ENCODE measurements at places on chromosomes 16 and 17.

DNA sequence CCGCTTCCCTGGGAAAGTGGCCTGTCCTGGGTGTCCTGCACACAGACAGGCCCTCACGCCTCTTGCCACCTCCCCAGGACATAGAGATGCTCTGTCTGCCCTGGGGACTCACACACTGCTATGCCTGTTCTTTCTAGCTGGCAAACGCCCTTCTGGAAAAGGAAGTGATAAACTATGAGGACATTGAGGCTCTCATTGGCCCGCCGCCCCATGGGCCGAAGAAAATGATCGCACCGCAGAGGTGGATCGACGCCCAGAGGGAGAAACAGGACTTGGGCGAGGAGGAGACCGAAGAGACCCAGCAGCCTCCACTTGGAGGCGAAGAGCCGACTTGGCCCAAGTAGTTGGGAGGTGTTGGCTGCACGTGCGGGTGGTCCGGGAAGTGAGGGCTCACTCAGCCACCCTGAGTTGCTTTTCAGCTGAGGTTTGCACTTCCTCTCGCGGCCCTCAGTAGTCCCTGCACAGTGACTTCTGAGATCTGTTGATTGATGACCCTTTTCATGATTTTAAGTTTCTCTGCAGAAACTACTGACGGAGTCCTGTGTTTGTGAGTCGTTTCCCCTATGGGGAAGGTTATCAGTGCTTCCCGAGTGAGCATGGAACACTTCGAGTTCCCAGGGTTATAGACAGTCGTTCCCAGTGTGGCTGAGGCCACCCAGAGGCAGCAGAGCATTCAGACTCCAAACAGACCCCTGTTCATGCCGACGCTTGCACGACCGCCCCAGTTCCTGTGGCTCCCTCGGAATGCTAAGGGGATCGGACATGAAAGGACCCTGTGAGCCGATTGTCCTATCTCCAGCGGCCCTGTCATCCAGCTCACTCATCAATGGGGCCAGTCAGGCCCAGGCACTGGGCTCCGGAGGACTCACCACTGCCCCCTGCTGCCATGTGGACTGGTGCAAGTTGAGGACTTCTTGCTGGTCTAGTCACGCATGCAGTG, 3.5 kb upstream of the RPL13 start:
- peak; percentile 12 for DNase-seq

GRCh38 chr16:14341324-14342225, 270.5 kb downstream of the MRTFB start:
- no peak for DNase-seq

DNA sequence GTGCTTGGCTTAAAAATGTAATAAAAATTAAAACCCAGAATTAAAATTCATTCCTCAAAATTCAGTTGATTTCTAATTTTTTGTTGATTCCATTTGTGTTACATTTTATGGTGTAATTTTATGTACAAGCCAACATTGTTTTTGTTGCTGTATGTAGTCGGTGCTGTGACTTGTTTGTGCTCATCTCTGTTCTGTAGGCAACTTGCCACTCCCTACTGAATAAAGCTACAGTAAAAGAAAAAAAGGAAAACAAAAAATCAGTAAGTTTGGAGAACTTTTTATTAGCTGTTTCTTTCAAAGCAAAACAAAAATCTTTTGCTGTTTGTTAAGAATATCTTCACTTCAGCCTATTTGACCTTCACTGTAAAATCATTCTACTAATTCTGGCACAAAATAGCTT, 44.3 kb downstream of the OMG start:
- no peak for DNase-seq

DNA sequence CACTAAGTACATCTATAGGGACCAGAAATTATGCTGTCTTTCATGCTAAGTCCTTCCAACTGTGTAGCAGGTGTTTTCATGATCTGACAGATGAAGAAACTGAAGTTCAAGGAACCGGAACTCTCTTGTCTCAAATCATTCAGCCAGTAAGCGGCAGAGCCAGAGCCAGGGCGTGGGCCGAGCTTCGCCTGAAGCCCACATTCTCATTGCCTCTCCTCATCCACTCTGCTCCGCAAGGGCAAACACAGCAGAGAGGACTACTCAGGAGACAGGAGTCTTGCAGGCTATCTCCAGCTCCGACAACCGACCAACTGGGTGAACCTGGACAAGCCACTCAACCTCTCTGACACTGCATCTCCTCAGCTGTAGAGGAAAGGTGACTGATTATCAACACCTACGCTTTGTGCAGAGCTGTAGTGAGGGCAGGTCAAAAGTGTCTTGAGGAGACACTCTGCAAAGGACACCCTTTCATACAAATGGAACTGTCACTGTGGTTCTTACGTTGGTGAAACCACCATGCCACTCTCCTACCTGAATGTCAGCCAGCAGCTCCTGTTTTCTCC, 72.9 kb downstream of the CYTH1 start:
- no peak for DNase-seq

DNA sequence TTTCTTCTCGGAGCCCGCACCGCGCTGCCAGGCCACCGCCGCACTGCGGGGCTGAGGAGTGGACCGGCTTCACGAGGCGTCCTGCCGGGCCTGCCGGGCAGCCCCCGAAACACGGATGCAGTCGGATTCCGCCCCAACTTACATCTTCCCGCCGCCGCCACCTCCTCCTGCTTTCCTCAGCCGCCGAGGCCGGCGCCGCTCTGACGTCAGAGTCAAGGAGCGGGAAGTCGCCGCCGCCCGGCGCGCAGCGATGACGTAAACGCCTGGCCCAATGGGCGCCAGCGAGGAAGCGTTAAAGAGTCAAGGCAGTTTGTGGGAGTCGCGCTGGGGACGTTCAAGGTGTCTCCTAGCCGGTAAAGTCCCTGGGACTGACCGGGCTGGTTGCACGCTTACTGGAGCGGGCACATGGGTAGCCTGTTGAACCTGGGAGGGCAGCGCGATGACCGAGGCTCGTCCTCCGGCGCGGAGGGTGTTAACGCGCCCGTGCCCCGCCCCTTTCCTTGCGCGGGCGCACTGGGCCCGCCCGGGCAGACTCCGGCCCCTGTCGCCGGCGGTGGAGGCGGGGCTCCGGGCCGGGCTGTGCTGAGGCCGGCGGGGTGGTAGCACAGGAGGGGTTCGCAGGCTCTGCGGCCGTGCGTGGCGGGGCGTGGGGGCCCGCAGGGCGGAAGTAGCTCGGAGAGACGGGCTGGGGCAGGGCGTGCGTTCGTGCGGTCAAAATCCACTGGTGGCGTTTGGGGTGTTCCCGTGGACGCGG, at the start of gene RNPS1:
Gene RNPS1, minus strand, starts transcription at position 214 of the 754 bp plus-strand sequence. CDS start 3,483 bp downstream, outside the sequence.
- no peak for DNase-seq

GRCh38 chr16:86772671-86773353, 194.5 kb downstream of the FOXL1 start:
- DNase-seq: no peak

GRCh38 chr17:39236450-39236927, 10.7 kb upstream of the STAC2 start:
- no peak for DNase-seq

- DNase-seq: no peak
These were observed 15.8 kb downstream of the TSPOAP1 start for GRCh38 chr17:58312829-58313228.

DNA sequence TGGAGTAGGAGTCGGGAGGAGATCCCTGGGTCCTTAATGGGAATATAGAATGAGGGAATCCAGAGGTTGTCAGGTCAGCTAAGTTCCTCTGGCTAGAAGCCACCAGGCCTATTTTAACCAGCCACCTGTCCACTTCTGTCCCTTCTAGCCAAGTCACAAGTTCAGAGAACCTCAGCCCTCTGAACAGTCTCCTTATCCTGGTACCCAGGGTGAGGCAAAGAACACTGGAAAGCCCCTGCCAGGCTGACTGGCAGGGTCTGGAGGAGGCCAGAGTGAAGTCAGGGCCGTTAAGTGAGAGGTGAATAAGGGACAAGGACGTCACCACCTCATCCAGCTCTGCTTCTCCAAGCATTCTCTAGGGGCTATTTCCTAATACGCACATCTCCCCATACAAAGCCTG, 2.7 kb downstream of the CTDNEP1 start:
- no peak for DNase-seq

- no peak for DNase-seq
These were observed 1.7 kb upstream of the CHAD start for GRCh38 chr17:50470426-50470825.

DNA sequence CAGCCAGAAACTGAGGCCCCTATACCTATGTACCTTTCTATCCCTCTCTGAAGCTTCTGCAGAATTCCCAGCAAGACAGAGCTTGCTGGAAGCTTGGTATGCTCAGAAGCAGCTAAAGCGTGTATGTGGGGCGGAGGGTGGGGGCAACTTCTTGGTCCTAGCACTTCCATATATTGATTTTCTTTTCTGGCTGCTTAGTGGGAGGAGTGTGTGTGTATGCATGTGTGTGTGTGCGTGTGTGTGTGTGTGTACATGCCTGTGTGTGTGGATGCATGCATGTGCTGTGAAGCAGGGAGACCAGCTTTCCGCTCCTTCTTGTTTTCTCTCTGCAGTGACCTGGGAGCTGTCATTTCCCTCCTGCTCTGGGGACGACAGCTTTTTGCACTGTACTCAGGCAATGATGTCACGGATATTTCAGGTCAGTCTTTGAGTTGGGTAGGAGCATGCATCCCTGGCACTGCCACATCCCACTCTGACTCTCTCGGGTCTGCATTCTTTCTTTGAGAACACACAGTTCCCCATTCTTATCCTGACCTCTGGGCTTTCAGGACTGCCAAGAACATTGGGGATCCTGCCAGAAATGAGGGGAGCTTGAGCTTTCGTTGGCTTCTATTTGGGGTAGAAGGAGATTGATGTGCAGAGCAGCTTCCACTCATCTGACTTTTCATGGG, 10.7 kb downstream of the HPR start:
- DNase-seq: no peak

DNA sequence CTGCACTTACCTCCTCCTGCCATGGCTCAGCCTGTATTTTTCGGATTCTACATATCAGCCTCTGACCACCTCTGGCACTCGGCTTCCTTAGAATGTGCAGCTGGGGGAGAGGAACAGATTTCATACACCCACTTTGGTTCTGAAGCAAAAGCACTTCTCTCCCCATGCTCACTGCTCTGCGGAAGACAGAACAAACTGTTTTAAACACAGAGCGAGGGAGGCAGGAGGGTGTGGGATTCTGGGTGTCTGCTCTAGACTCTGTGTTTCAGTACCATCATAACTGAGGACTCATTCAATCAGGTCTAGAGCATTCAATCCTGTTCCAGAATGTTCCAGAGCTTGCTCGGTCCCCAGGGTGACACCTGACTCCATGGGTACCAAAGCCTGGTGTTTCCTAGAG, 239.1 kb downstream of the GRIN2A start:
- DNase-seq: no peak

- DNase-seq: no peak
These were observed 521 bp upstream of the G6PC3 start for GRCh38 chr17:44069974-44070454.

DNA sequence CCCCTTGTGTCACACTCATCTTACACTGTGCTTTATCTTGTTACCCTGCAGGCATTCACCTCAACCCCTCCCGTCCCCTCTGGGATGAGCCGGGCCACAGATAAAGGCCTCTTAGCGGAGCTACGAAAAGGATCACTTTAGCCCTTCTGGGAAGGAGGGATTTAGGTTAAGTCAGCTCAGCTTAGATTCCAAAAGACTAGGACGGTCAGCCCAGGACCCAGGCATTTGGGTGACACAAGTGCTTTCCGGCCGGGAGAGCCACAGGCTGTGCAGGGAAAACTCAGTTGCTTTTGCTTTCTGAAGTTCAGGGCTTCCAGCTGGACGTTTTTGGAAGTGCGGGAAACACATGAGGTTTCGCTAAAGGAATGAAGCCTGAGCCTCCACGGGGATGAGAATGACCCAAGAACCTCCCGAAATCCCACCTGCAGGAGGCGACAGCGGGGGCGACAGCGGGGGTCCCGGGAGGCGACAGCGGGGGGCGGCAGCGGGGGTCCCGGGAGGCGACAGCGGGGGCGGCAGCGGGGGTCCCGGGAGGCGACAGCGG, 11.6 kb upstream of the METRNL start:
- DNase-seq: no peak

DNA sequence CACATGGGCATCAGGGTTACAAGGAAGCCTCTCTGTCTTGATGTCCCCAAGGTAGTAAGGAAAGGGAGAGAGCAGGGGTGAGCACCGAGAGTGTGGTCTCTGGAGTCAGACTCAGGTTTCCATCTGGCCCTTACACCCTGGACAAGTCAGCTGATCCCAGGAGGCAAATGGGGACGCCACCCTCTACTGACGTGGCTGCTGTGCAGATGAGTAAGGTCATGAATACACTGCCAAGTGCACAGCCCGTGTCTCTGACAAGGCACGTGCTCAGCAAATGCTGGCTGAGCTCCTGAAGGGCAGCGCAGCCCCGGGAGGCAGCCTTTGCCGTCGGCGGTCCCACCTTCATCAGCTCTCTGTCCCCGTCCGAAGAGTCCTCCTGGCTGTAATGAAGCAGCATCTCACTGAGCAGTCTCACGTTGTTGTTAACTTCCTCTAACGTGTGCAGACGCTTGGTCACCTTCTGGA, 19.4 kb downstream of the GGA3 start:
- no peak for DNase-seq

GRCh38 chr17:29124925-29125273, 55.3 kb downstream of the MYO18A start:
- DNase-seq: no peak

GRCh38 chr16:13909872-13910303, 10.1 kb upstream of the ERCC4 start:
- no peak for DNase-seq

DNA sequence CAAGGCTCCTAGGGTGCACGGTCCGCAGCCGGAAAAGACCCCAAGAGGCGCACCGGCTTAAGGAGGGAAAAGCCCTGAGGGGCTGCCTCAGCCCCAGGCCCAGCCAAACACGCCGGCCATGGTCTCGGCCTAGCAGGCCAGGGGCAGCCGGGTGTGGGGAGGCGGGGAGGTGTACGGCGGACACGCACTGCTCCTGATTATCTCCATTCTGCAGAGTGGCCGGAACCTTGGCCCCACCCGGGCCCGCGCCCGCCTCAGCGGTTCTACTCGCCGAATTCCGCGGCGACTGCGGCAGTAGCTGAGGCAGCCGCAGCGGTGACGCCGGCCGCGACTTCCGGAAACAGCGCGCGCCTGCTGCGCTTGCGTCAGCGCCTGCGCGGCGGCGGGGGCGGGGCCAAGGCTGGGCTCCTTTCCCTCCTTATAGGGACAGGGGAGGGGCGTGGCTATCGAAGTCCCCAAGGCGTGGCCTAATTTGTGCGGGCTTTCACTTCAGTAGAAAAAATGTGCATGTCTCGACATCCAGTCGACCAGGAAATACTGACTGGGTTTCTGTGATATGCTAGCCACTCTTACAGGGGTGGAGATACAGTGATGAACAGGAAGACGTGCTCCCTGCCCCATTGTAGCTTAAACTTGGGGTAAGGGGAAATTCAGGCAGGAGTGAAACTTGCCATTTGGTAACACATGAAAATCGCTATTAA, at the start of gene PARN:
Gene PARN, minus strand, starts transcription at position 342 of the 701 bp plus-strand sequence. Its CDS starts 135 bp downstream, at position 207.
- peak; percentile 72 for DNase-seq

- DNase-seq: no peak
These were observed 79.5 kb upstream of the RPL38 start for GRCh38 chr17:74123866-74124444.

DNA sequence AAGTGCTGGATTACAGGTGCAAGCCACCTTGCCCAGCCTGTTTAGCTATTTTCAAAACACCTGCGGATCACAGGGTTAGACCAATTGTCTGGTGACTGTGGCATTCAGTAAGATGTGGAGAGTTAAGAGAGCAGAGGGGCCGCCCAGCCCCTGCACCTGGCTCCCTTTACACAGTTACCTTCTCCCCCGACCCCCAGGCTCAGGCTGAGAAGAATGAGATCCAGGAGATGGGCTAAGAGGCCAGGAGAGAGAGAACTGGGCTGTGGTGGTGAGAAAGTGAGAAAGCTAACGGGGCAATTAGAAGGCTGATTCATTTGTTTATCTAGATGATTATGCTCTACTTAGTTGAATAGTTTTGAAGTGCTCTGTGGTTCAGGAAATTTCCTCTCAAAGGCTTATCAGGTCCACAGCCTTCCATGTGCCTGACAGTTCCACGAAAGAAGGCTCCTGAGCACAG, 67.8 kb upstream of the AXIN2 start:
- no peak for DNase-seq

Data from cerebellar nuclear complex (tissue), 1 donor.